ENCODE measurements at places on chromosomes 5 and 9.

DNA sequence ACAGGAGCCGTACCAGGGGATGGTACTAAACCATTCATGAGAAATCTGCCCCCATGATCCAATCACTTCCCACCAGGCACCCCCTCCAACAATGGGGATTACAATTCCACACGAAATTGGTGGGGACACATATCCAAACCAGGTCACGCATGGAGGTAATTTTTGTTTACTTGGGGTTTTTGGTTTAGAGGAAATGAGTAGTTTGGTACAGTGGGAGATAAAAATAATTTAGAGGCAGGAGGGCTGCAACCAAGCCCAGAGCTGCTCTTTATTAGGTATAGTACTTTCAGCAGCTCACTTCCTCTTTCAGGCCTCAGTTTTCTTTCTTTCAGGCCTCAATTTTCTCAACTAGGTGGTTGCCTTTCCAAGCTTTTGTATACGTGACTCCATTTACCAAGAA, 23.2 kb downstream of the PRUNE2 start:
- no peak for DNase-seq

- DNase-seq, result no peak
Observed at GRCh38 chr5:139828207-139828895, 32.7 kb downstream of the PSD2 start.

- no peak for DNase-seq
Observed at GRCh38 chr5:64923151-64923685, 154.5 kb downstream of the CWC27 start.

DNA sequence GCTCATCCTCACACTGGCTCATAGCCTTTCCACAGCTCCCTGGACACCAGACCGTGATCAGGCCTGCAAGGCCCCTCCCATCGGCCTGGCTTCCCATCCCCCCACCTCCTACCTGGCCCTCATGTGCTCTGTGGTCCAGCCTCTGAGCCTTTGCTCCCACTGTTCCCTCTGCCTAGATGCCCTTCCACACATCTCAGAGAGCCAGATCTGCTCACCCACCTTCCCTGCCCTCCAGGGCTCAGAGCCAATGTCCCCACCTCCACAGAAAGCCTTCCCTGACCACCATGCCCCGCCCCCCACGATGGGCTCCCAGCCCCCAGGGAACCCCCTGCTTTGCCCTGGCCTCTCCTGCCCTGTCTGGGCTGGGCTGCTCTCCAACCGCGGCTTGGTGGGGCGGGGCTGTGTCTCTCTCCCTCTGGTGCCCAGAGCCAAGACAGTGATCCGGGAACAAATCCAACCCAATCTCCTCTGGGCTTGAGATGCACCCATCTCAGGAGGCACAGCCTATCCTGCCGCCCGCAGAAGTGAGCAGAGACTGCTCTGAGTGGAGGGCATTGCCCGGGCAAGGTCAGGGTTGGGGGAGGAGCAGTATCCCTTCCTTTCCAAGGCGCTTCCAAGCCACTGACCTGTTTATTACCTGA, 1.6 kb downstream of the NINJ1 start:
- no peak for DNase-seq

- DNase-seq, result no peak
Observed at GRCh38 chr9:115362101-115362500, 244.1 kb upstream of the TNC start.

DNA sequence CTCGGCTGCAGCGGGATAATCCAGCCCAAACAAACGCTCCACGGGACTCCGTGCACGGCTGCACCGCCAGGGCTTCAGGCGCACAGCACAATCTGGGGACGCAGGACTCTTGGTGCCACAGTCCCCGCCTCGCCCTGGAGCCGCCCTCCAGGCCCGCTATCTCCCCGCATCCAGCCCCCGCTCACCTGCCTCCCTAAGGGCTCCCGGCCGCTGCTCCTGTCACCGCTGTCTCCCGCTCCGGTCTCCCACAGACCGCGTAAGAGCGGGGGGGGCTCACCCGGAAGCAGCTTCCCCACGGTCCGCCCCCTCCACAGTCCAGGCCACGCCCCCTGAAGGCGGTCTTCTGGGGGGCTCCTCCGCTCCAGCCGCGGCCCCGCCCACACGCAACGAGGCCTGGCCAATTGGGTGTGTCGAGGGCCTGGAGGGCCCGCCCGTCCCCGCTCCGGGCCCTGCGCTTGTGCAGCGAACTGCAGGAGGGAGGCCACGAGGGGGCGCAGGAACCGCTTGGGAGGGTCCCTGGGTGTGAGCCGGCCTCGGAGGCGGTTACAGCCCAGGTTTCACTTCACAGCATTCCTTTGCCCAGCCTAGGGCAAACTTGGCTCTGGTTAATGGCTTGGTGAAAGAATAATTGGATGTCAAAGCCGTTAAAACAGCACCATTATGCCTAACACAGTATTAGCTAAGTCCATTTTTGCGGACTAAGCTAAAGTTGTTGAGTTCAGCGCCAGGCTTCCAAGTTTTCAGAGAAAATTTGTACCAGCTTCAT, at the start of gene ALAD:
Gene ALAD (minus strand): TSS at position 258 of the 766 bp plus-strand sequence. CDS start 7,725 bp downstream, outside the sequence.
- DNase-seq, result peak; percentile 100

- no peak for DNase-seq
Observed at GRCh38 chr9:76463211-76463610, 4.2 kb downstream of the GCNT1 start.

DNA sequence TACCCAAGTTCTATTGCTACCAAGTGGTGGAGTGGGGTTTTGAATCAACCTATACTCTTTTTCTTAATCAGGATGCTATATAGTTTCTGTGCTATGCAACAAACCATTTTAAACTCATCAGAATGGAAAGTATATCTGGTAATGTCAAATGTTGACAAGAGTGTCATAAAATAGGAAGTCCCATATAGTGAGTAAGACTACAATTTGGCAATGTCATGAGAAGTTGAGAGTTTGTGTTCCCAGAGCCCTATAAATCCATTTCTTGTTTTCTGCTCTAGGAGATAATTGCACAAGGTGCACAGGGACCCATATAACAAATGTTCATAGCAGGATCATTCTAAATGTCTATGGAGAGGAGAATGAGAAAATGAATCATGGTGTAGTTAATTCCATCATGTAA, 109.8 kb upstream of the TXNDC8 start:
- DNase-seq, result no peak

GRCh38 chr9:33158843-33159776, 8.0 kb downstream of the B4GALT1 start:
- no peak for DNase-seq

DNA sequence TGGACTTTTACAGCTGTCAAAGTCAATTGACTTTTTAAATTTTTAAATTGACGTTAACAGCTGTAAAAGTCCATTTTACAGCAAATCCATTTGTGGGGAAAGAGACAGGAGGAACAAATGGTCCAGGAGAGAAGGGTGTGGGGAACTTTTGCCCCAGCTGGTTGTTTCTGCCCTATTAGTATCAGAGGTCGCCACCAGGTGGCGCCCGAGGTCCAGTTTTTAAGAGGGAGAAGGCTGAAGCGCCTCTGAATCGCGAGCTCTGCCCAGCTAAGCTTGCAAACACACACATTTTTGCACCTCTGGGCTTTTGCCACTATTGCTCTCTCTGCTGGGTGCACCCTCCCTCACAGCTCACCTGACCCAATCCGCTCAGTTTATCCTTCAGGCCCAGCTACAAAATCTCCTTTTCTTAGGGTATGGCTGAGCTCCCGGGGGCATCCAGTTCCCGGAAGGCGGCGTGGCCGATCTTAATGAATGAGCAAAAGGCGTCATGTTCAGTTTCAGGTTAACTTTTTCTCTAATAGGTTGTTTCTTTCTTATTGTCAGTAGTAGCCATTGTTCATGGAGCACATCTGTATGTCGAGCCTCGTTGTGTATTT, 6.3 kb upstream of the TTLL11 start:
- DNase-seq, result peak; percentile 59

GRCh38 chr9:72022841-72023240, 37.6 kb downstream of the C9orf57 start:
- DNase-seq, result no peak

- no peak for DNase-seq
Observed at GRCh38 chr5:148963664-148964063, 99.2 kb downstream of the SH3TC2 start.

DNA sequence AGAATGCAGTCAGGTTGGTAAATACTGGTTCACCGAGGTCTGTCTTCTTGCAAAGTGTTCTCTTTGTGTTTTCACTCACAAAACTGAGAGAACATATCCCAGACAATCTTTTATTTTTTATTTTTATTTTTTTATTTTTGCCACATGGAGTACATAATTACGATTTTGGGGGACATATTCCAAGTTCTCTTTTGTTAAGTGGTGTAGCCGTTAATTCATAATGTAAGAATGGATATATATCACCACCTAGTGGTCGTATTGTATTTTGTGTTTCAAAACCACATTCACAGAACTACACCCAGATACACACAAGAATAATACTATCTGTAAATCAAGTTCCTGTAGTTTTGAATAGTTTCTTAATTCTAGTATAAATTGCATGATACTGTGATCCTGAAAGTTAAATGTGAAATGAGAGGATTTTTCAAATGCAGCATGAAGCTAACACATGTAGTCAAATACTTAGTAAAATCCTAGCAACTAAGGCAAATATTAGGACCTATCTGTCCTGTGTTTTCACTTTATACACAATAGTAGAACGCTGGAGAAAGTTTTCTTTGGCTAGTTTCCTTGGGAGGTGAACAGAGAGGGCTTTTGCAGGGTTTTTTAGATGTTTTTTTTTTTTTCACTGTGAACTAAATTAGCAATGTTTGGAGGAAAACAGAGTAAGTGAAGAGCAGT, 92.7 kb downstream of the VCAN start:
- DNase-seq, result no peak

- DNase-seq, result no peak
Observed at GRCh38 chr5:61738446-61738845, 406.4 kb downstream of the ZSWIM6 start.

- no peak for DNase-seq
Observed at GRCh38 chr5:91272858-91273257, 110.3 kb downstream of the ARRDC3 start.

DNA sequence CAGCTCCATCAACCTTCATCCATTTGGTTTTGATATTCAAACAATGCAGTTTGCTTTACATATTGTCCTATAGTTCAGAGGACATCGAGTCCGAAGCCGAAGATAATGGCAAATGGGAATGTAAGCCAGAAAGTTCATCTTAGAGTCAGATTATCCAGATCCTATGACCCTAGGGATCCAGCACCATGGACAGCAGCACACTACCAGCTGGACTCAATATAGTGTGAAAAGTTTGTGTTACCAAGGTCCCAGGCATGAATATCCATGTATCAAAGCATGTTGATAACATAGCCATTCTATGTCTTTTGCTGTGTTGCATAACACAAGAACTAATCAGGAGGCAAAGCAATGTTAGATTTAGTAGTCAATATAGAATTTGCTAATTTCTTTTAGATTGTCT, 46.3 kb downstream of the FSTL4 start:
- no peak for DNase-seq

- DNase-seq, result no peak
Observed at GRCh38 chr5:79562351-79563246, 48.7 kb upstream of the HOMER1 start.

DNA sequence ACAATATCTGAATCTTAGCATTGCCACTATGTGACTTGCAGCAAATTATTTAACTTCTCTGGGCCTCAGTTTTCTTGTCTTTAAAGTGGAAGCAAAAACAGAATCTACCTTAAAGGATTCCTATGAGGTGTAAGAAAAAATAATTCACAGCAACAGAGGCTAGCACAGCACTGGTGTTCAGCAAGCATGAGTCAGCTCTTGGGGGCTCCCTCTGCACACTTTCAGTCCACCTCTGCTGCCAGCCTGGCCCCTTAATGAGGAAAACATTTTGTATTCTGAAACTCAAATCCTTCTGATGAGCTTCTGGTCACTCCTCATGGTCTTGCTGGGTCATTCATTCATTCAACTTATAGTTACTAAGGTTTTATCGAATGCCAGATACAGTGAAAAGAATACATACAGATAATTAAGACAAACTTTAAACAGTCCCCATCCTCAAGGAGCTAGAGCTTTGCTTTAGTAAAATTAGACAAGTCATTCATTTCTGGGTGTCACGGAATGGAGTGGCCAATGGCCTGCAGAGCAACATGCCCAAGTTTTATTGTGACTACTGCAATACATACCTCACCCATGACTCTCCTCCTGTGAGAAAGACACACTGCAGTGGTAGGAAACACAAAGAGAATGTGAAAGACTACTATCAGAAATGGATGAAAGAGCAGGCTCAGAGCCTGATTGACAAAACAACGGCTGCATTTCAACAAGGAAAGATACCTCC, 26.8 kb upstream of the IQGAP2 start:
- no peak for DNase-seq

- DNase-seq, result no peak
Observed at GRCh38 chr9:119818726-119819435, 449.6 kb upstream of the BRINP1 start.

- no peak for DNase-seq
Observed at GRCh38 chr5:168156170-168156569, 135.3 kb upstream of the WWC1 start.

GRCh38 chr9:123251324-123251723, 17.1 kb downstream of the STRBP start:
- no peak for DNase-seq

DNA sequence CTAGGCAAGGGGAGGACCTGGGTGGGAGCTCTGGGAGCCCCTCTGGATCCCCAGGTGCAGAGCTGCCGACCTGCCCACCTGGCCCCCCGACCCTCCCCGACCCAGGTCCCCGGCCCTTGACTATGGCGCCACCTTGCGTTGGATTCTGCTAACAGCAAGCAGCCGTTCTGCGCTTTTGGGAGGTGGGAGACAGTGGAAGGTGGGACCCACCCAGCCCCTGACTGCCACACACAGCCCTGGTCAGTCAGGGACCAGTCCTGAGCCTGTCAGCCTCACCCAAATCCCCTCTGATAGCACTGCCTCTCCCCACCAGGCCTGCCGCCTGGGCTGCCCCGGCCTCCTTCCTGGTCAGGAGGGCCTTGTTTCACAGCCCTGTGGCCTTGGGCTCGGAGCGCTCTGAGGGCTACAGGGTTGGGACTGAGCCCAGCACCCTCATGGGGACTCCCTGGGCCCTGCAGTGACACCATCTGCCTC, 77.9 kb downstream of the HMCN2 start:
- no peak for DNase-seq

- no peak for DNase-seq
Observed at GRCh38 chr9:1261879-1262766, 212.0 kb downstream of the DMRT2 start.

DNA sequence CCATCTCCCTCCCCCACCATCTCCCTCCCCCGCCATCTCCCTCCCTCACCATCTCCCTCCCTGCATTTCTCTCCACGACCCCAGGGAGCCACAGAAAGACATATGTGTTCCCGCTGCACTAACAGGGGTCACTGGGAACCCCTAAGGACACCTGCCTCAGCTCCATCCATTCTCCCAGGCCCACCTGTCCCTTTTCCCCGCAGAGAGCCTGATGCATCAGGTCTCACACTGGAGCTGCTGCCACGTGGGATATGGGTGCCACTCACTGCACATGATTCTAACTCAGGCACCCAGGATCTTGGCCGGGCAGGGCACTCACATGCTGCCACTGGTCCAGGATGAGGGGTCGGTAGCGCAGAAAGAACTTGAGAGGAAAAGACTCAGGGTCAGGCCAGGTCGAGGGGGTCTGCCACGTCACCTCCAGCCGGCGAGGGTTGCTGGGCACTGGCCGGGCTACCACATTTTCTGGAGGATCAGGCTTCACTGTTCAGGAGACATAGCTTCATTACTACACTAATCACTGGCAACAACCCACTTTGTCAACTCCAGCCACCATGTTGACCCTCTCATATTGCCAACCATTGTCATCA, 33.2 kb upstream of the ENHO start:
- DNase-seq, result no peak

GRCh38 chr5:78792345-78793055, 143.9 kb upstream of the LHFPL2 start:
- no peak for DNase-seq

GRCh38 chr9:5900622-5901021, 9.9 kb downstream of the MLANA start:
- DNase-seq, result no peak

- peak; percentile 15 for DNase-seq
Observed at GRCh38 chr5:171484460-171484899, 65.0 kb downstream of the FGF18 start.
